Fibroblast of skin of left biceps (primary cell): ENCODE measurements at places on chromosomes 7 and 10.

DNA sequence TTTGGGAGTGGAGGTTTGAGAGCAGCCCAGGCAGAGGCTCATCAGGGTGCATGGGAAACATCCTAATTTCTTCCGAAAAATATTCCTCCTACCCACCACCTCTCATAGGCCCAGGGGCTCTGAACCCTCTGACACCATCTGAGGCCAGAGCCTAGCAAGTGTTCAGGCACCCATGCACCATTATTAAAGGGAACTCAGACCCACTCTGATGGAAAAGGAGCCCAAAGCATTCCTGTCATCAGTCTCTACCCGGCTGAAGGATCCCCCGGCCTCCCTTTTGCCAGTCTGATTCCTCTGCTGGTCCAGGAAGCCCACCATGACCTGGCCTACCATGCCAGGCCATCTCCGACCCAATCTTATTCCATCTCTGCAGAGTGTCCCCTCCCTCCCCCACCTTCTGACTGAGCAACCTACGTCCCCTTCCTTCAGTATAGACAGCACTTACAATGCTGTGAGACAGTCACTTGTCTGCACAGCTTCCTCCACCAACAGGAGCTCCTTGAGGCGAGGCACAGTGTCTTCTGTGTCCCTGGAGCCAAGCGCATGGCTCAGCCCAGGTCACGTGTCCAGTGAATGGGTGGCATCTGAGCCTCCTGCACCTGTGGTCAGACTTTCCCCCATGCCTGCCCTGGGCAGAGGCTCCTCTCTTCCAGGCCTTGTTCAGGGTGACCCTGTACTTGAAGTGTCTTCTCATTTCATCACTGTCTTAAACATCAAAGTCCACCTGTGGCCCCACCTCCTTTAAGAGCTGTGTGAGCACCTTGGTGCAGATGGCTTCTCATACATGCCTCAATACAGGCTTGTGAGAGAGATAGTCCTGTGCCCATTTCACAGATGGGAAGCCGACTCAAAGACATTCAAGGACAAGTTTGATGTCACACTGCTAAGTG, 889 bp upstream of the GPR15LG start:
- DNase-seq: no peak

GRCh38 chr7:75879771-75880184, 944 bp downstream of the RHBDD2 start:
- peak; percentile 12 for DNase-seq

DNA sequence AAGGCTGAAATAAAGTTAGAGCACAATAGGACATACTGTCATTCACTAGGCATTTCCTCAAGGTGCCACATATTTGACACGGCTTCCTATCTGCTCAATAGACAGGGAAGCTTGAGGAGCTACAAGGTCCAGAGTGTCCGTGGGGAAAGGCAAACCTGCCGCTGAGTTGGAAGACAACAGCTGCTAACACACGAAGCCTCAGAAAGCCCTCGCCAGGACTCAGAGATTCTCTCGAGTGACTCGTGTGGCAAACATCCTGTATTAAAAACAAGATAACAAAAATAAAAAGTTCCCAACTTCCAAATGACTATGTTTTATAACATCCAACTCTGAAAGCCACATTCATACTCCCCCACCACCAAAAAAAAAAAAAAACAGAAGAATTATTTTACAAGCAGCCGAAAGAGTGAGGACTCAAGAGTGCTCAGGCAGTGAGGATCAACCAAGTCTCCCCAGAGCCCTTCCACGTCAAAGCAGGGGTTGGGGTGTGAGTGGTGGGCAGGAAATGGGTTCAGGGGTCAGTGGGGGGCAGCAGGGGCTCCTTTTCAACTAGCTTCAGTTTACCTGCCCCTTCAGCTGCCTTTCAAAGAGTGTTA, 67.6 kb downstream of the STK17A start:
- peak; percentile 52 for DNase-seq

DNA sequence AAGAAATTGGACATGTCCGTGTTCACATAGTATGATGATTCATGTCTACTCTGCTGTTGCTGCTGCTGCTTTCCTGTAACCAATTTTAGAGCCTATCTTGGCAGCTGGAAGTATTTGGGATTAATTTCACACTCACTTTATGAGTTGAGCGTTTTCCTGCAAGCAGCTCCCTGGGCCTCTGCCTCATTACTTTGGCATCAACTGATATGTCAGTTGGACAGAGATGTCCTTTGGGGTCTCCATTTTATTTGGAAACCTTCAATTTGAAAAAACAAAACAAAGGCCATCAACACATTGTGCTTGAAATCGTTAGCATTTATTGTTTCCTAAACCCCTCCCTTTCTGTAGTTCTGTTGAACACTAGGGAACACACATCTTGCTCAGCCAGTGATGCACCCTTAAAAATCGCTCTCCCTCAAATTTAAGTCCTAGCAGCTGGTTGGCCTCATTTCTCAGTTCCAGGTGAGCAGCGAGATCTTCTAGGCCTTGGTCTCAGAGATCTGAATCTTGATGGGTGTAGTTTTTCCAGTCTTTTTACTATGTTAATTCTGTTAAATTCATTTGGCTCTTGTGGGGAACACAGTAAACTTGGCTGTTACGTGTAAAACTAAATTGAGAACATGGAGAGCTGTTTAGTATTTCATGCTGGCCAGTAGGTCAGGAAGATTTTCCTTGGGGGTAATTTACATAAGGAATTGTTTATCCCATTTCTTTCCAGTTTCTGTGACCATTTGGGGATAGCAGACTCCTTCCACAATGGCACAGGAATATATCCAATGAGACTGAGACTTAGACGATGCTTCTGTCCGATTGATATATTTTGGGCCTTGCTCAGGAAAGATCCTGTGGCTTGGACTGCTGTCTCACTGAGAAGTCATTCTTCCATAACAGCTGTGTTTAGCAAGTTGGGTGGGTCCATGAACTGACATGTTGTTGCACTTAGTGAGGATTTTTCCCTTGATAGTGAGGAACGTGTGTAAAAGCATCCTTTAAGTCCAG, 371.6 kb downstream of the BBS9 start:
- peak; percentile 37 for DNase-seq

GRCh38 chr7:128211626-128212025, 29.5 kb upstream of the LEP start:
- DNase-seq: no peak

DNA sequence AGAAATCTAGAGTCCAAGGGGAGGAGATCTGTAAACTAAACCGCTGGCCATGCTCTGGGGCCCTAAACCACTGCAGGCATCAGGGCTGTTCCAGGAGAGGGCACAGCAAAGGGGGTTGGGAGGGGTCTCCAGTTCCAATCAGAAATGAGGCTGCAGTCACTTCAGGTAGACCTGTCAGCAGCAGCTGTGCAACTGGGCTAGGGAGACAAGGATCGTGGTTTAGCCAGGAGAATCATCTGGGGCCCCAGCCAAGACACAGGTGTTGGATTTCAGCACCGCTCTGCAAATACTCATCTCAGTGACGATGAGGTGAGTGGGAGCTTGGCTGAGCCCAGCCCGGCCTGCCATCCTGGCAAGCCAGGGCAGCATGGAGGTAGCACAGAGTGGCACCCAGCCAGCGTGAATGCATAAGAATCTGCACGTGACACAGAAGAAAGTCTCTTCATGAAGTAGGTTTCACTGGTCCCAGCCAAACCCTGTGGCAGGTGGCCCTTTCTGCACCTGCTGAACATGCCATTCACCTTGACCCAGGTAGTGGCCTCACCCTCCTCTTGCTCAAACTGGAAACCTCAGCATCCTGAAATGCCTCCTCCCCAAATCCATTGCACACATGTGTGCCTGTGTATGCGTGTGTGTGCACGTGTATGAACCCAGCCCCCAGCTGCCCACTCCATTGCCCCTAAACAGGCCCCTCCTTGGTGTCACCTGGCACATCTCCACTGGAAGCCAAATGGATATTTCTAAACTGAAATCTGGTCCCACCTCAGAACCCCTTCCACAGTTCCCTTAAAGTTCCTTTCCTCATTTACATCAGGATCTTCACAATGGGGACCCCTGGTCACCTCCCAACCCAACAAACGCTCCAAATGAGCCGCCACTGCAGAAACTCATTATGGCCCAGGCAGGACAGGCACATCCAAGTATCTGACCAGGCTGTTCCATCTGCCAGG, 9.6 kb downstream of the GPRIN2 start:
- DNase-seq: no peak

- DNase-seq: no peak
Observed at GRCh38 chr10:25694206-25694933, 239.7 kb upstream of the MYO3A start.

- DNase-seq: no peak
Observed at GRCh38 chr7:159068488-159068811, 76.2 kb downstream of the VIPR2 start.

- no peak for DNase-seq
Observed at GRCh38 chr10:44060719-44061118, 324.2 kb downstream of the CXCL12 start.

DNA sequence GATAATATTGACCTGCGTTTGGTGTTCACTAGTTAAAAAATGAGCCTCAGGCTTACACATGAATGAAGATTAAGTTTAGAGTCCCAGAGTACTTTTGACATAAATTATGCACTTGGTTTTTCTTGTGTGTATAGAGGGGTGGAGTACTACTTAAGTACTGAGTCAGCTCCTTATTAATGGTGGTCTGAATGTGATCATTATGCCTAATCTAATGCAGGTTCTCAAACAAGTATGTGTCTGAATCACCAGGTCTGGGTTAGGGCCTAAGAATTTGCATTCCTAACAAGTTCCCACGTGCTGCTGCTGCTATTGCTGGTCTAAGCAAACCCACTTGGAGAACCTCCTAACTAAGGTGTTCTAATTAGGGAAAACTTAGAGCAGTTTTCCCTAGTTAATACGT, 30.7 kb upstream of the STOX1 start:
- peak; percentile 20 for DNase-seq

- DNase-seq: no peak
Observed at GRCh38 chr7:152344253-152344652, 91.5 kb downstream of the KMT2C start.

DNA sequence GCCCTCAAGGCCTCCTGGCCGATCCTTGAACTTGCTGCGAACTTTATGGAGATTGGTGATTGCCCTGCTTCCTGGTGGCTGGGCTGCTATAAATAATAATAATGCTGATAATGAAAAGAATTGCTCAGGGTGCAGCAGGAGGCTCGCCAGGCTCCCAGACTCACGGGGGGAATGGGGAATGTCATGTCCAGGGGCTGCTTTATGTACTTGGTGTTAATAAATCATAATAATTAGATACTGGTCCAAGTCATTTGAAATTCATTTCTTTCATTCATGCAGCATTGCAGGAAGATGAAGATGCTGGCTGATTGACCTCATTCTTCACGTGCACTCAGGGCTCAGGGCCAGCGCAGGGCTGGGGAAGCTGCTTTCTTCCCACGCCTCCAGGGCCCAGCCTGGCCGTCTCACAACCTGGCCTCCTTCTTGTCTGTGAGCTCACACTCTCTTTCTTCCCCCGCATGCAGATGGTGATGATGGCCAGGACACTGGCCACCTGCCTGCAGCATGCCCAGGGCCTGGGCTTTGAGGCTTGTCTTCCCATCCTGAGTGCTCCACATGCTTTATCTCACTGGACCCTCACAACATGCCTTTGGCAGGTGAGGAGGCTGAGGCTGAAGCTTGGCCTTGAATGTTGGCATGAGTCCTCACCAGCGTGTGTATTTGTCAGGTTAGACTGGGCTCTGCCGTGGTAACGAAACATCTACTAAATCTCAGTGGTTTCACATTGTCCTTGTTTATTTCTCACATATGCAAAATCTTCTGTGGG, 138.4 kb upstream of the TNS3 start:
- DNase-seq: no peak

GRCh38 chr7:73652541-73652949, 15.1 kb upstream of the VPS37D start:
- no peak for DNase-seq

DNA sequence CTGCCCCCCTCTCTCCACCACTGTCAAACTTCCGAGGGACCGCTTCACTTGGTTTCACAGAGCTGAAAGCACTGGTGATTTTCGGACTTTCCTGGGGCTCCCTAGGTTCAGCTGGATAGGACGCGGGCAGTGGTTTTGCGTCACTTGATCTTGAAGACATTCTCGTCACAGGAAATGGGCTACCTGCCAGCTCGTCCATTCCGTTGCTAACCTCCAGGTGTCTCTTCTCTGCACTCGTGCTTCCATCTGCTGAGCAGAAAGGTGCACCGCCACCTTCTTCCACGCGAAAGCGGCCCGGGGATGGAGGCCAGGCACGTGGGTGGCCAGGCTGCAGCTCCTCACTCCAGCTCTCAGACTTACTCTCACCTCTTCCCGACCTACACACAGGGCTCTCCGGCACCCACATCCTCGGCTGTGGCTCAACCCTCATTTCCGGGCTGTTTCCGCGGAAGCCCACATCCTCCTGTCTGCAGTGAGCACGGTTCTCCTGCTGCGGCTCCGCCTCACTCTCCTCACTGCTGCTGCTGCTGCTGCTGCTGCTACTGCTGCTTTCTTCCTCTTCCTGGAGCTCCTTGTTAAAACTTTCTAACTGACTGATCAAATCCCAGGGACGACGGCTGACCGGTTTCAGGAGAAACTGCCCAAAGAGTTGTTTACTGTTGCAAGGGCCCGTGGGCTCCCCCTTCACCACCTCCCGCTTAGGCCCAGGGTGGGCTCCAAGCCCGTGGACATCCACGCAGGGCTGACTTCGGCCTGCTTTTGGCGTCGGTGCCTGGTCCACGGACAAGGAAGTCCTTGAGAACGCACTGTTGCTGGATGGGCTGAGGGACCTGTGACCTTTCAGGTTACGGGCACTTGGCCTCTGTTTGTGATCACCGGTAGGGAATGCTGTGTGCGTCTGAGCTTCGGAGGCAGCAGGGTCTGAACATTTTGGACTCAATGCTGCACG, 32.1 kb downstream of the JCAD start:
- no peak for DNase-seq

DNA sequence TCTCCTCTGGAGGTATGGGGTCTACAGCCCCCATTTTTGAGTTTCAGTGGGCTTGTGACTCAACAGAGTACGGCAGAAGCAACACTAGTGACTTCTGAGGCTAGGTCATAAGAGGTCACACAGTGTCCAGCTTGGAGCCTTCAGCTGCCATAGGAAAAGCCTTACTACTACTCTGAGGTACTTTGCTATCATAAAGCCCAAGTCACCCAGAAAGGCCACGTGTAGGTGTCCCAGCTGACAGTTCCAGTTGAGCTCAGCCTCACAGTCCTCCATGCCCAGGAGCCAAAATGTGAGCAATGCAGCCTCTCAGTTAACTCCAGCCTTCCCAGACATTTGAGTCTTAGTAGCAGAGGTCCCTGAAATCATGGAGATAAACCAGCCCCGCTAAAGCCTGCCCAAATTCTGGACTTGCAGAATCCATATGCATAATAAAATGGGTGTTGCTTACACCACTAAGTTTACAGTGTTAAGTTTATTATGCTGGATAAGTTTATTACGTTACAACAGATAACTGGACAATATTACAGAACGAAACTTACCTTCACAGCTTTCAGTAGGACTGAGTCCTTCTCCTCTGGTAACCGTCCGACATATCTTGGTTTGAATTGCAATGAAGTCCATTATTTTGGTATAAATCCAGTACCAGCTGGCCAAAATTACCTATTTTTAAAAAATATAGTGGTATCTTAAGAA, 181.1 kb downstream of the AVL9 start:
- no peak for DNase-seq

- DNase-seq: no peak
Observed at GRCh38 chr7:111261496-111261895, 170.6 kb downstream of the LRRN3 start.
